ENCODE measurements at places on chromosomes 2 and 18.

- H3K27me3 ChIP-seq, result no peaks in the 10 kb centered on the region
- no peak for DNase-seq
- no peaks in the 10 kb centered on the region for H3K36me3 ChIP-seq
- no peak overlapping the region for H3K27ac ChIP-seq
- no peak overlapping the region for H3K4me3 ChIP-seq
- peaks cover 44% of the 10 kb centered on the region for H3K4me1 ChIP-seq
Measured at GRCh38 chr2:74385396-74385795, 5.3 kb upstream of the DCTN1 start.

DNA sequence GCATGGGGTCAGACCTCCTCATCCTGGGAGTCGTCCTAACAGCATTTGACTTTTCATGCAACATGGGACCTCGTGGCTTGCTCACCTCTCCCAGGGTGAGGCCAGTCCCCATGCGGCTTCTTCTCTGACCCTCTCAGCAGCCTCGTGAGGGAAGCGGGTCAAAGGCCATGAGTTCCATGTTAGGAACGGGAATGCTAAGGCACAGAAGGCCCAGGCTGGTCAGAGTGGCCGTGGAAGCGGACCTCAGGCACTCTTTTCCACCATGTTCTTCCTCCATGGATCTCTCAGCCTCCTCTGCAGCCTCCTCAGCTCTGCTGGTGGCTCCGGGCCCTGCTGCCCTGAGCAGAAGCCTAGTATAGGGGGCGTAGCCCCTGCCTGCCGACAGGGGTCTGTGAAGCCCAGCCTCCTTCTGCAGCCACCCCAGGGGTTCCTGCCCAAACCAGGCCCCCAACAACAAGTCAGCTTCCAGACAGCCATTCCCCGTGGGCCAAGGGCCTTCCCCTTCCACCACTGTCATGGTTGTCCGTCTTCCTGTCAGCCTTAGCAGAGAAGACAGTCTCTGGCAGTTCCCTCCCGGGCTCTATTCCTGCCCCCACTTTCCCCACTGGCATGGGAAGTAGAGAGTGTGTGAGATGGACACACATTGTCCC is 60.0 kb upstream of the OTOF start:
- no peaks in the 10 kb centered on the region for H3K36me3 ChIP-seq
- H3K27ac ChIP-seq, result no peak overlapping the region
- H3K4me1 ChIP-seq, result peaks cover 13% of the 10 kb centered on the region
- no peak overlapping the region for H3K4me3 ChIP-seq
- H3K27me3 ChIP-seq, result no peaks in the 10 kb centered on the region

- no peak for DNase-seq
- H3K27me3 ChIP-seq, result no peaks in the 10 kb centered on the region
- no peaks in the 10 kb centered on the region for H3K4me1 ChIP-seq
- H3K27ac ChIP-seq, result no peak overlapping the region
- H3K4me3 ChIP-seq, result no peak overlapping the region
Measured at GRCh38 chr2:169087757-169088379, 18.5 kb downstream of the DHRS9 start.

DNA sequence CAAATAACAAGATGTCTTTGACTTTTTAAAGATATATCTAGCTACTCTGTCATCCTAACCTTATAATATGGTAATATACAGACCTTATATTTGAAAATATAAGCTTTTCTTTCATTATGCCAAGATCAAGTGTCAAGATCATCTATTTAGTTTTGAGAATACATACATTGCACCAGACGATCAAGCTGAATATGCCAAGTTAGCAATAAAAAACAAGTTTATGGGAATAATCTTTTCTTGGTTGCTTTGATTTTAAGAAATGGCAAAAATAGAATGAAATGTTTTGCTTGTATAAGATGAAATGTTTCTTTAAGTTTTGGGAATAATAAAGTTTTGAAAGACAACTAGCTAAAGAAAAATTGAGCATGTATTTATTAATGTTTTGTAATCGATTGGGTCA is 163.8 kb downstream of the DPP4 start:
- no peak for DNase-seq
- H3K36me3 ChIP-seq, result no peaks in the 10 kb centered on the region
- no peak overlapping the region for H3K4me3 ChIP-seq
- no peak overlapping the region for H3K27ac ChIP-seq

DNA sequence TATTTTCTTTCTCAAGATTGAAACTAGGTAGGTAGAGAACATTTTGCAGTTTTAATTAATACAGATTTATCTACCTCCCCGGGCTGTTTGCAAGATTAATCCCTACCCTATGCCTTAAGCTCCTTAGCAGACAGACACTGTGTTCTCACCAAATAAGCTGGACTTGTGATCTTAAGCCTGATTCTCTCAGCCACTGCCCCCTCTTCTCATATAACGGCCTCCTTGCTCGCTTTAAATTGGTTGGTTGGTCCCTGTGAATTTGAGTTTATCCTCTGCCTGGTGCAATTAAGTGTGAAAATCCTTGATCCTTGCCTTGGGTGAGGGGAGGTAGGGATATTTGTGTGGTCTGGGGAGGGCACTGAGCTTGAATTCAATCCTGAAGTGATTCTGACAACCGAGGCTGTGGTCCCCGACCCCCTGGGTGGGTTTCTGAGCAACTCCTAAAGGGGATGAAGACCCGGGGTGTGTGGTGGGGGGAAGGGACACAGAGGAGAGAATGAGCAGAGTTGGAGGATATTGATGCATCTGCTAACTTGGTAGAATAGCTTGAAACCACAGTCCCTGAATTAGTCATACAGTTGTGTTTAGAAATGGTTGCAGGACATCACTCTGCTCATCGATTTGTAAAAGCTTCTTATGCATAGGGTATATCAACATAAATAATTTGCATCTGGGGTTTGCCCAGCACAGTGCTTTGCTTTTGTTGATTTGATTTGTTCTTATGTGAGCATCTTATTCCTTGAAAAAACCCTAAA is 36.9 kb upstream of the NCKAP5 start:
- no peaks in the 10 kb centered on the region for H3K36me3 ChIP-seq
- no peaks in the 10 kb centered on the region for H3K27me3 ChIP-seq
- no peak for DNase-seq
- H3K4me1 ChIP-seq, result no peaks in the 10 kb centered on the region

GRCh38 chr2:29314816-29315571 is 199.8 kb downstream of the CLIP4 start:
- no peak for DNase-seq
- no peak overlapping the region for H3K27ac ChIP-seq
- H3K36me3 ChIP-seq, result no peaks in the 10 kb centered on the region
- H3K27me3 ChIP-seq, result no peaks in the 10 kb centered on the region
- H3K4me3 ChIP-seq, result no peak overlapping the region
- peaks cover 20% of the 10 kb centered on the region for H3K4me1 ChIP-seq

DNA sequence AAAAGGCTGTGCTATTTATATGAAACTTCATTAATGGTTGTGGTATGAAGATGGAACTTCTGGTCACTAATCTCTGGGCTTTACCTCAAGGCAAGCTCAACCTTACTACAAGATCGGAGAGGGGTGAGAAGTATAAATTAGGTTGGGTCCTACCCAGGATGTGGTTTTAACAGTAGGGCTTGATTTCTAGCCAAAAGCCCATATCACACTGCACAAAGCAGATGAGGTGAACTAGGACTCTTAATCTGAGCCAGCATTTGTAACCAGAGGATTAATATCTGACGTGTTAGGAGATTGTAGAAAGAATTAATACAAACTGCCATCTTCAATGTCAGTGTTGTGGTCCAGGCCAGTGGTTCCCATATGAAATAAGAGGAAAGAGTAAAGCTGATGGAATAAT is 86.4 kb upstream of the RGPD4 start:
- no peak for DNase-seq
- H3K27ac ChIP-seq, result no peak overlapping the region
- H3K36me3 ChIP-seq, result no peaks in the 10 kb centered on the region
- H3K27me3 ChIP-seq, result no peaks in the 10 kb centered on the region
- H3K4me1 ChIP-seq, result no peaks in the 10 kb centered on the region
- H3K4me3 ChIP-seq, result no peak overlapping the region

GRCh38 chr2:218792433-218792832 is 10.5 kb downstream of the CYP27A1 start:
- H3K4me3 ChIP-seq, result no peak overlapping the region
- DNase-seq, result no peak
- no peaks in the 10 kb centered on the region for H3K27me3 ChIP-seq

GRCh38 chr2:239376351-239376750 is 24.5 kb downstream of the HDAC4 start:
- H3K4me3 ChIP-seq, result no peak overlapping the region
- DNase-seq, result peak; percentile 0
- no peaks in the 10 kb centered on the region for H3K36me3 ChIP-seq
- H3K4me1 ChIP-seq, result no peaks in the 10 kb centered on the region
- no peak overlapping the region for H3K27ac ChIP-seq
- no peaks in the 10 kb centered on the region for H3K27me3 ChIP-seq

- no peak overlapping the region for H3K27ac ChIP-seq
- H3K4me1 ChIP-seq, result no peaks in the 10 kb centered on the region
- no peak overlapping the region for H3K4me3 ChIP-seq
- no peaks in the 10 kb centered on the region for H3K36me3 ChIP-seq
Measured at GRCh38 chr2:223071139-223071538, 19.1 kb downstream of the KCNE4 start.

- no peak for DNase-seq
- H3K4me3 ChIP-seq, result no peak overlapping the region
- H3K27ac ChIP-seq, result no peak overlapping the region
- H3K4me1 ChIP-seq, result no peaks in the 10 kb centered on the region
- no peaks in the 10 kb centered on the region for H3K27me3 ChIP-seq
- H3K36me3 ChIP-seq, result no peaks in the 10 kb centered on the region
Measured at GRCh38 chr2:63104482-63104881, 53.9 kb downstream of the OTX1 start.

DNA sequence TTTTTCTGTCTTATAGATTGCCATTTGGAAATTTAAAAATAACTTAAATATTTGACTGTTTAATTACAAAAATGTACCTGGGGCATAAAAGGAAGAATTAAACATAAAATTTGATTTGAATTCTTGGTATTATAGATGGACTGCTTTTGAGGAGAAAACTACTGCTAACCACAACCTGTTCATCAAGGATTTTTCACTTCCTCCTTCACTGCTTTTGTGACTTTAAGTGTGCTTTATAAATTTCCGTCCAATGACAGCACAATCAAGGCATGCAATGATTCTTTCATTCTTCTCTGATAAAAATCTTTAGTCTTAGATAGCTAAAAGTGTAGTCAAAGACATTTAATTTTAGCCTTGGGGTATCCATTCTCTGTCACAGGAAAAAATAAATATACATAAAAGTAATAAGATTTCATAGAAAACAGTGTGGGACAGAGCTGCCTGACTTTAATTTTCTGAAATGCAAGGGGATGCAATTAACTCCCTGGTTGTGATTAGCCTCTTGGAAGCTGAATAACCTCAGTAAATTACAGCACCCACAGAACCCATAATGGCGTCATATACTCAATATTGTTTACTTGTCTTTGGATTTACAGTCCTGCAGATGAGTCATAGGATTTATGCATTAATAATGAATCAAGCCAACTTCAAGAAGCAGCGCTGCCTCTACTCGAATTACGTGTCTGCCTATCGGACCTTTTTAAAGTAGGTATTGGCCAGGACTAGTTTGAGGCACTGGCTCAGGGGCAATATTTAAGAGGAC is 587.9 kb downstream of the NRXN1 start:
- no peak overlapping the region for H3K27ac ChIP-seq
- H3K4me1 ChIP-seq, result no peaks in the 10 kb centered on the region
- DNase-seq, result no peak
- H3K36me3 ChIP-seq, result no peaks in the 10 kb centered on the region
- H3K27me3 ChIP-seq, result no peaks in the 10 kb centered on the region

GRCh38 chr2:88810488-88810887 is 119.0 kb downstream of the RPIA start:
- H3K27me3 ChIP-seq, result no peaks in the 10 kb centered on the region
- no peaks in the 10 kb centered on the region for H3K36me3 ChIP-seq
- DNase-seq, result no peak
- H3K4me3 ChIP-seq, result no peak overlapping the region
- H3K4me1 ChIP-seq, result peaks cover 11% of the 10 kb centered on the region

DNA sequence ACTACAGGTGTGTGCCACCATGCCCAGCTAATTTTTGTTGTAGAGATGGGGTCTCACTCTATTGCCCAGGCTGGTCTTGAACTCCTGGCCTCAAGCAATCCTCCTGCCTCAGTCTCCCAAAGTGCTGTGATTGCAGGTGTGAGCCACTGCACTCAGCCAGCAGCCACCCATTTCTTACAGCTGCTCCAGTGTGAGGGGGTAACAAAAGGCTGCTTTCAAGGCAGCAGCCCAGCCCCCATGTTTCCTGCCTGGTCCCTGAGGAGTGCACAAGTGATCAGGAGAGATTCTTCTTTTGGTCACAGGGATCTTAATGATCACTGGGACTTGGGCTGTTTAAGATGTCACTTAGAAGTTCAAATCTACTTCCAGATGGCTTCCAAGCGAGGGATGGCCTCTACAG is 15.2 kb upstream of the CXCR4 start:
- no peaks in the 10 kb centered on the region for H3K36me3 ChIP-seq
- no peaks in the 10 kb centered on the region for H3K4me1 ChIP-seq
- DNase-seq, result no peak
- H3K4me3 ChIP-seq, result no peak overlapping the region

GRCh38 chr2:37287966-37288365 is 36.7 kb downstream of the PRKD3 start:
- no peak overlapping the region for H3K27ac ChIP-seq
- no peak for DNase-seq
- no peak overlapping the region for H3K4me3 ChIP-seq
- H3K36me3 ChIP-seq, result no peaks in the 10 kb centered on the region

DNA sequence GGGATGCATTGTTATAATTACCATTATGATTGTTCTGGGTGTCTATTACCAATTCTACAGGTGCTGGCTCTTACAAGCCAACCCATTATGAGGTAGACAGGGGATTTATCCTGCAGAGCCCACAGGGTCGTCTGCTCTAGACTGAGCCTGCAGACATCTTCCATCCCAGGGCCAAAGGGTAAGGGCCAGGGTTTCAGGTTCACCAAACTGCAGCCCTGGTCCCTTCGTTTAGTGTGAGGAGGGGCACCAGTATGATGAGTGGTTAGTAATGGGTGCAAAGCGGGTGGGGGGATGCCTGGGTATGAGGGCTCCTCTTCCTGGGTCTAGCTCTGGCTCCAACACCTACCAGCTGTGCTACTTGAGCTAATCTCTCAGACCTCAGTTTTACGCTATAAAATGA is 1.2 kb upstream of the ARID5A start:
- no peak overlapping the region for H3K4me3 ChIP-seq
- H3K27ac ChIP-seq, result no peak overlapping the region
- peaks cover 30% of the 10 kb centered on the region for H3K4me1 ChIP-seq
- DNase-seq, result no peak

GRCh38 chr2:11375025-11375688 is 30.7 kb upstream of the ROCK2 start:
- H3K4me1 ChIP-seq, result peaks cover 29% of the 10 kb centered on the region
- no peak for DNase-seq
- peak overlapping the region; percentile 30 for H3K27ac ChIP-seq
- H3K27me3 ChIP-seq, result no peaks in the 10 kb centered on the region
- no peaks in the 10 kb centered on the region for H3K36me3 ChIP-seq

Data from body of pancreas (tissue), 4 donors.